Neural crest cell (in vitro differentiated cells): ENCODE measurements at places on chromosomes 12 and 14.

- no peak for DNase-seq
These were observed 109.3 kb downstream of the C12orf42 start for GRCh38 chr12:103386451-103386850.

DNA sequence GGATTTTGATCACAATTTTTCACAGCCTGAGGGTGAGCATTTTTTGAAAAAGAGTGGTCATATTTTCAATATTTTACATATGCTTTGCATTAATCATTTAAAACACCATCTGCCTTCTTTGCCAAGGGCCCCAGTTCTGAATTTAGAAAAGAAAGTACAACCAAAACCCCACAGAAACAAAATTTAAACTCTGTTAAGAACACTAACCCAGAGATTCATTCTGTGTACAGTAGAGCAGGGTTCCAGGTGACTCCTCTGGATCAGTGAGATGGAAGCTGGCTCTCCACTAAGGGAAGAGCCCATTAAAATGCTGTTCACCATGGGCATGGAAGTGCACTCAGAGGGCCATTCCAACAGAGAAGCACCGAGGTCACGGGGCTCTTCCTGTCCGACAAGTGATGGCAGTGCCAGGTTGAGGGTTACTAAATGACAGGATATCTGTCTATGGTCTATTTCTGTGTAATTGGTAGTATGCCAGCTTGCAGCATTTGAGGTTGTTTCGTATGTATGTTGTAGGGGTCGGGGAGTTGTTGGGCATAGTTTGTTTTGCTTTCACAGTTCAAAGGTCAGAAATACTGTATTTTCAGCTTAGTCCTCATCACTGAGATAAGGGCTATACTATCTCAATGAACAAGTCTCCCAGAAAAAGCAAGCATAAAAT lies 95.9 kb downstream of the SLC35F4 start:
- DNase-seq, result no peak

DNA sequence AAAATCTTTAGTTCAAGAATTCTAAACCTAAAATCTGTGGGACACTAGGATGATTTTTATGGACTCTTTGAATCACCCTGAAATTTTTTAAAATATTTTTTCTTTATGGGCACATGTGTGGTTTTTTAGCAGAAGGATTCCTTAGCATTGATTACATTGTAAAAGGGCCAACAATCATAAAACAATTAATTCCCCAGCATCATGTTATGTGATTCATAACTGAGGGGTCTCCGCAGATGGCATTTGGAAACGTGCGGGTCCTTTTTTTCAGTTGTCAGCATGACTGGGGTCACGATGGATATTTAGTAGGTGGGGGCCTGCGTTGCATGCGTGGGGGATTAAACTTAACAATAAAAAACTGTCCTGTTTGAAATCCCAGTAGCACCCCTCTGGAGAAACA lies 52.5 kb downstream of the NTF3 start:
- DNase-seq, result no peak

DNA sequence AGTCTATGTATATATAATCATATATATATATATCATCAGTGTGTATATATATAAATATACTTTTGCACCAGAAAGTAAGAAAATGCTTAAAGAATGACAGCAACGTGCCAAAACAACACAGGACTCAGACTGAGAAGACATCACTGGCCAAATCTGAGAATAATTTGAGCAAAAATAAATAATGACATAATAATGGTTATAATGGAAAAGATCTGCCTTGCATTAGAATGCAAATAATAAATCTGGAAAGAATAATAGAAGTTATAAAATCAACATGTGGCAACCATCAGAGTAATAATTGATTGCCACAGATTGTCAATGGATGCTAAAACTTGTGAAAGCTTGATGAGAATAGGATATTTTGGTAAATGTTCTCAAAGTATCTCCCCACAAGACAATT lies 61.5 kb upstream of the PLEKHG7 start:
- DNase-seq, result no peak
